ENCODE measurements at places on chromosomes 13 and 19. TPM values are rescaled to one million over a fixed set of nuclear protein-coding genes. Genes with fewer than 3 reads are reported as not detected.

DNA sequence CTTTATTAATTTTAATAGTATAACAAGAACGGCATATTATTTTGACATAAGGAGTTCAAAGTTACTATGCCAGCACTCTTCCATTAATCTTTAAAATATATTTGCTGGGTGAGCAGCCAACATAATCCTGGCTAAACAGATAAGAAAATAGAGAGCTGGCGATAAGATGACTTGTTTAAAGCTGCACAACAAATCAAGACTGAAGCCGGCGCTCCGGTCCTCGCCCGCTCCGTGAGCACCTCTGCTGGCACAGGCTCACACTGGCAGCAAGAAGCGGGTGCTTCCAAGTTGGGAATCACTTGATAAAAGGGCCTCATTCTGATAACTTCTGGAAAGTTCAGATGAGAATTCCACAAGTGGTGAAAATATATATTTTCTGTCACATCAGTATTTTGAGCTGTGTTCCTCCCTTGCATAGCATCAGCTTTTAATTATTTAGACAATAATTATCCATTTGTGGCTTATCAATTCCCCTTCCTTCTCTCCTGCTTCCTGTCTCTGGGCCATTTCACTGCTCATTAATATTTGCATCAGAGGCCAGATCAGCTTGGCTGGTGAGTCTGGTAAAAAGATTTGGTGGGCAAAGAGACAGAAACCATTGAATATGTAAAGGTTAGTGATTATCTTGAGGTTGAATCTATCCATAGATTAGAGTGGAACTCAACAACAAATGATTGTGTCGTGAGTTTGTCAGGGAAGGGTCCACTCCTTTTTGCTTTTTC lies 205.3 kb downstream of the MZT1 start:
- DNase-seq, result no peak

Gene SBK3
- polyA plus RNA-seq, result not detected

- DNase-seq, result no peak
These were observed 51.6 kb upstream of the F7 start for GRCh38 chr13:113053801-113054604.

Gene ZIK1
- 17.0 TPM for polyA plus RNA-seq

Gene VAV1
- polyA plus RNA-seq, result 1.7 TPM

DNA sequence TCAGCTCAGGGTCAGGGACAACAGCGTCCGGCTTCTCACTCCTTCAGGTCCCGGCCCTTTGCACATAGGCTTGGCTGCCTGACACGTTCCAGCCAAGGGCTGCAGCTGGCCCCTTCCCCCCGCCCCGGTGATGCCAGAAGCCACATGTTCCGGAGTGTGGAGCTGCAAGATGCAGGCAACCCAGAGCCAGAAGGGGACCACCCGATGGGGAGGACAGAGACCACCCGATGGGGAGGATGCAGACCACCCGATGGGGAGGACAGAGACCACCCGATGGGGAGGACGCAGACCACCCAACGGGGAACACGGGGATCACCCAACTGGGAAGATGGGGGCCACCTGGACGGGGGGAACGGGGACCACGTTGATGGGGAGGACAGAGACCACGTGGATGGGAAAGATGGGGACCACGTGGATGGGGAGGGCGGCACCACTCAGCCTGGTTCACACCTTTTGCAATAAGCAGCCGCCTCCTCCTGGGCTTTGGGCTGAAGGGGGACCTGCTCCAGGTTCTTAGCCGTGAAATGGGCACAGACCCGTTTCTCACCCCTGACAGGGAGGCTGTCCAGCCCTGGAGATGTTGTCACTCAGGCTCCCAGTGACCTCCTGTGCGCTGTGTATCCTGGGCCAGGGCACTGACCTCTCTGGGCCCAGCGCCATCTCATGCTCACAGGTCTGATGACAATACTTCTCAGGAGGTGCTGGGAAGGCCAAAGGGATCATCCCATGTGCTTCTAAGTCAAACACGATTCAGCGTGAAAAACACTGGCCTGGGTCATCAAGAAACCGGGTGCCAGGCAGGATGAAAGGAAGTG lies 34.5 kb downstream of the C13orf46 start:
- DNase-seq, result no peak

- no peak for DNase-seq
These were observed 33.6 kb downstream of the SKA3 start for GRCh38 chr13:21142766-21143165.

Gene PGLYRP2
- not detected for polyA plus RNA-seq

Gene C19orf18
- 1.4 TPM for polyA plus RNA-seq

- no peak for DNase-seq
These were observed 112.1 kb downstream of the ZIC5 start for GRCh38 chr13:99859178-99860177.

DNA sequence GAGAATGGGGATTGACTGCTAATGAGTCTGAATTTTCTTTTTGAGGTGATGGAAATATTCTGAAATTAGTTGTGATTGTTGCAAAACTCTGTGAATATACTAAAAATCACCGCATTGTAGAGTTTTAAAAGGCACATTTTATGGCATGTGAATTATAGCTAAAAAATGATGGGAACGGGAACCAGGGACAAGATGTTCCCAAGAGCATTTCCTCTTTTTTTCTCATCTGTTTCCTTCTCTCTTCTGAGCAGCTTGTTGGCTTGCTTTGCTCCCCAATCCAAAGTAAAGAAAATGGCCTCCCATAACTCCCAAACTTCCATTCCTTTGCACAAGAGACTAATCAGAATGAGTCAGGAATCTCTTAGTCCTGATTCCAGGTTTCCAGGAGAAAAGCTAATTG lies 459.2 kb downstream of the TSHZ3 start:
- DNase-seq, result no peak

DNA sequence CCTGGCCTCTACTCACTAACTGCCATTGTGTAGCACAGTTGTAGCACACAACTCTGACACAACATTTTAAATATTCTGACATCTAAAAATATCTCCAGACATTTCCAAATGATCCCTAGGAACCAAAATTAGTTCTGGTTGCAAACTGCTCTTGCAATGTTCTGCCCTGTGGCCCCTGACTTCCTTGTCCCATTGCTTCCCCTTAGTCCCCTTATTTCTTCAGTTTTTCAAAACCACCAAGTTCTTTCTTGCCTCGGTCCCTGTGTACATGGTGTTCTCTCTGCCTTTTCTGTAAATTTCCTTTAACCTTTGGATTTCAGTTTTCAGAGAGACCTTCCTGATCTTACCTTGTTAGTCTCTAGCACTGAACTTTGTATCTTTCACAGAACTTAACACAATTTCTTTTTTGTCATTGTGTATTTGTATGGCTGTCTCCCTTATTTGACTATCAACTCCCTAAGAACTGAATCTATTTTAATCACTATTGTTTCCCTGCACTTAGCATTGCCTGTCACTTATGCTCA lies 87.6 kb upstream of the MLNR start:
- no peak for DNase-seq

Gene GJB2
- 5.1 TPM for polyA plus RNA-seq

Gene ZNF492
- polyA plus RNA-seq, result 2.6 TPM

Gene KIR2DL1
- polyA plus RNA-seq, result not detected
